Stimulated activated CD4-positive, alpha-beta T cell treated with anti-CD3 and anti-CD28 coated beads, Interleukin-12 subunit alpha, Interleukin-12 subunit beta, amount 100 ng/mL, for 48 hours (primary cell): ENCODE measurements at places on chromosomes 2 and 18.

DNA sequence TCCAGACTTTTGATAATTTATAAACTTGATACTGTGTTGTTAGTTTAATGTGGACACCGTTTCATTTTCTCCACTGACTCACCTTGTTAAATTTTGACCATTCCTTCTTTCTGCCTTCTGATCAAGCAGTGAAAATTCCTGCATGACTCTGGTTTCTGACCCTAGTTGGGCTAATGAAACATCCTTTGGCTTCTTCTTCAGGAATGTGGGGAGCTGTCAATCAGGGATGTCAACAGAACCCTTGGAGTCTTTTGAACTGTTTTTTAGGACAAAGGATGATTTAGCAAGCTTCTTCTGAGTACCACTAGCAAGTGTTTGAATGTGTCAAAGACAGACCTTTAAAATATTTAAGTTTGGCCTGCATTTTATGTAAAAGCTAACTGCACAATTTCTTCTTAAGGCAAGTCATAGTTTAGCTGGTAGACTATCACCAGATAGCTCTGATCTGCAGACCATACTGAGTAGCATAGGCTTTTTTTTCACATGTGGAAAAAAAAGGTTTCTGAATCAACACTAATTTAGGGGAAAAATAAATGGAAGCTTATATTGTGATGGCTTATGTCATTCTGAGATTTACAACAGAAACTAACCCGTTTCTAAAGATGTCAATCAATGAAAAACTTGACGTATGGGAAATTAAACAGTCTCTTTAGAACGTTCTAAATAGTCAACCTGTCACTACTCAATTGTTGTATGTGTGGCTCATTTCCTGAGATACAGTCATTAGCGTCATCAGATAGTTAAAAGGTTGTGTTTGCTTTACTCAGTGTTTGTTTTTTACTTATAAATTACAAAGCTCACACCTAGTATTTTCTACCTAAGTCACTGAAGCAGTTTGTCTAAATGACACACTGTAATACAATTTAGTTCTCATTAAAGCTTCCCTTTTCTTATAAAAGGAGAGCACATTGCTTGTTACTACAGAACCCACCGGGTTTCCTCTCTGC, 311.4 kb downstream of the PTPRM start:
- DNase-seq = no peak

GRCh38 chr2:134103196-134103595, 150.7 kb upstream of the MGAT5 start:
- no peak for DNase-seq

GRCh38 chr2:204317640-204318039, 227.6 kb upstream of the PARD3B start:
- no peak for DNase-seq

DNA sequence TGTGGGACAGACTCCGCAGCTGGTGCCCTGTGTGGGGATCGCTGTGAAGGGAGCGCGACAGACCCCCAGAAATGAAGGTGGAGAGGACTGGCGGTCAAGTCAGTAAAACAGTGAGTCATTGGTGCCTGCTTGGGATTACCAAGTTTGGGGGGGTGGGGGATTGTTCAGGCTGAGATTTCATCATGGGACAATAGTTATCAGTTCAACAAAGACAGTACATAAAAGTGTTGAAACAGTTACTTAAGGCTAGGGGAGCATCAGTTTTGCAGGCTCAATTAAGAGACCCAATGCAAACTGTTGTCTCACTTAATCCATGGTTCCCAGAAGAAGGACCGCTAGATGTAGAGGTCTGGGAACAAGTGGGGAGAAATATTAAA, 42.4 kb upstream of the PDK1 start:
- no peak for DNase-seq

GRCh38 chr2:148527488-148528340, 116.8 kb upstream of the EPC2 start:
- no peak for DNase-seq

GRCh38 chr2:169210917-169211316, 141.6 kb downstream of the DHRS9 start:
- no peak for DNase-seq
